HCT116 (cell line): ENCODE measurements at places on chromosomes 6 and 20.

DNA sequence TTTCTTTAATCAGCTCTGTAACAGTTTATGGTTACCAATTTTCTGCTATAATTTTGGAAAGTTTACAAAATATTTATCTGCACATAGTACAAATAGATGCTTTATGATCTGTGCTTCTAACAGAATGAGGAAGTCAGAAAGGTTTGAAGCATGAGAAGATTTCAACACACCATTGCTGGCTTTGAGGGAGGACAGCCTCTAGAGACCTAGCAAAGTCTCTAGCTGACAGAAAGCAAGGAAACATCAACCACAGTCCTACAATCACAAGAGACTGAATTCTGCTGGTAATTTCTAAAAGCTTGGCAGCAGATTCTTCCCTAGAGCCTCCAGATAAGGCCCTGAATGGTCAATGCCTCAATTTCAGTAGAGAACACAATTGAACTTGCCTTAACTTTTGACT lies 750.8 kb upstream of the SLC35B3 start:
- DNase-seq: no peak

GRCh38 chr6:155147958-155148663 lies 115.7 kb upstream of the CLDN20 start:
- no peak for DNase-seq

- no peak for DNase-seq
Observed at GRCh38 chr20:11891077-11891775, 26.5 kb upstream of the BTBD3 start.

GRCh38 chr20:2693286-2694007 lies 867 bp downstream of the EBF4 start:
- DNase-seq: no peak

- peak; percentile 82 for DNase-seq
Observed at GRCh38 chr6:16711546-16712254, 49.6 kb downstream of the ATXN1 start.

DNA sequence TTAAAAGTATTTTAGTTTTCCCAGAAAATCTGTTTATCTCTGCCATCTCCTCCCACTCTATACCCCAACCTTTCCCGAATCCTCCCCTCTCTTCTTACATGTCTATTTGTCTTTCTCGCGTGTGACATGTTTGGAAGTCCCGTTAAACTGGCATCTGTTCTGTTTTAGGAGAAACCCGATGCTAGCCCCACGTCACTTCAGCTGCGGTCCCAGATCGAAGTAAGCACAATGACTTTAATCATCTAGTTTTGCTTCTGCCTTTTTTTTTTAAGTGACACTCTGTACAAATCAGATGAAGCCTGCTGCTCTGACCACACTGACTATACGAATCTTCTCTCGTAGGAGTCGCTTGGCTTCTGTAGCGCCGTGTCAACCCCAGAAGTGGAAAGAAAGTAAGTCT lies 97.4 kb downstream of the SASH1 start:
- DNase-seq: no peak

DNA sequence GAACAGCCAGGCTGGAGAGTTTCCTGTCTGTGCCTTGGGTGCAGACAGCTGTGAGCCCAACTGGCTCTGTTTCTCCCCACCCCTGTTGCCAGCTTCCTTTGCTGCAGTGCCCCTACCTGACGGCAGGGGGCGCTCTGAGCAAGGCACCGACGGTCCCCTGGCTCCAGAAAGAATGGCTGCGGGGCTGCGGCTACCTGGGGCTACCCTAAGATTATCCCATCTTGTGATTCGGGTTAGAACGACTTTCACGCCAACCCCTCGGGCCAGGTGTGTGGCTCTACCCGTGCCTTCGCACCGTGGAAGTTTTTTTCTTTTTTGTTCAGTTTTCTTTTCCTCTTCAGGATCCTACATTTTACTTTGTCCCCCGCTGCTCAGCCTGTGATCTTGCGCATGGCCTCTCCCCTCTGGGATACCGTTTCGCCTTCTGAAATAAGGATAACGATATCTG lies 33.4 kb upstream of the AAR2 start:
- DNase-seq: peak; percentile 10

- no peak for DNase-seq
Observed at GRCh38 chr20:58702161-58702510, 9.5 kb downstream of the NPEPL1 start.

GRCh38 chr6:53758496-53758895 lies 36.3 kb upstream of the LRRC1 start:
- DNase-seq: no peak

- DNase-seq: no peak
Observed at GRCh38 chr20:3218307-3218988, 9.2 kb downstream of the ITPA start.
